Astrocyte of the spinal cord (primary cell): ENCODE measurements at places on chromosomes 3 and 15.

DNA sequence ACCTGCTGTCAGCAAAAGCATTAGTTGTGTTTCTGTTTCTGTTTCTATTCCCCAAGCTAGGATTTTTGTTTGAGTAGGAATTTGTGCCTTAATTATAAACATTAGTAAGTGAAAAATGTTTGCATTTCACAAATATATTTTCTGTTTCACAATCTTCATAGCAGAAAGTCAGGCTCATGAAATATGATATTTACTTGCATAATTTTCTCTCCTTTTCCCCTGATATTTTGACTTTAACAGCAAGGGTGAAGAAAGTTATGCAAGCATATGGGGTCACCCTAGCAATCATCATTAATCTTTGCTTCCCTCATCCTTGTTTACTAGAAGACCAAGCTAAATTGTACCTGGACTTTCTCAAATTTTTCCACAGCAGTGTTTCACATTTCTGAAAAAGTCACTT is 140.3 kb upstream of the SEMA6D start:
- DNase-seq = no peak

DNA sequence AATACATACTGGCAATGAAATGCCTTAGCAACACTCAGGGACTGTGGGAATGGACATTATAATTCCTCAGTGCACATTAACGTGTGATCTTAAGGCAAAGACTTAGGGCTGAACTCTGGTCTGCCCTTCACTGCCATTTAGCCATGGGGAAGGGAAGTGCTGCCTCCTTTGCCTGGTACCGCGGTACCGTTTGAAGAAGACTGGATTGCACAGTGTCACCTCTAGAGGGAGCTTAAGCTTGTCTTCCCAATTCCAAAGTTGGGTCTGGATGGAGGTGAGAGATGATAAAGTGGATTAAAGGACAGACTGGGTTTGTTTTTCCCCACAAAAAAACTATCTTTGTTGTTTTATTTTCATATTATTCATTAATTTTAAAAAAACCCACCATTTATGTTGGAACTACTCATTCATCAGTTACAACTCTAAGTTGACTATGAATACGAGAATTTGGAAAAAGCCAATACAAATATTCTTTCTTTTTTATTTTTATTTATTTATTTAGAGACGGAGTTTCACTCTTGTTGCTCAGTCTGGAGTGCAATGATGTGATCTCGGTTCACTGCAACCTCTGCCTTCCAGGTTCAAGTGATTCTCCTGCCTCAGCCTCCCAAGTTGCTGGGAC is 60.0 kb upstream of the SYN2 start:
- DNase-seq = peak; percentile 6

- DNase-seq = no peak
These were observed 149.4 kb upstream of the SLC6A11 start for GRCh38 chr3:10666621-10667020.

GRCh38 chr3:106688464-106688863 is 688.8 kb upstream of the CCDC54 start:
- DNase-seq = peak; percentile 79

GRCh38 chr15:29773816-29774215 is 48.5 kb downstream of the TJP1 start:
- peak; percentile 36 for DNase-seq

DNA sequence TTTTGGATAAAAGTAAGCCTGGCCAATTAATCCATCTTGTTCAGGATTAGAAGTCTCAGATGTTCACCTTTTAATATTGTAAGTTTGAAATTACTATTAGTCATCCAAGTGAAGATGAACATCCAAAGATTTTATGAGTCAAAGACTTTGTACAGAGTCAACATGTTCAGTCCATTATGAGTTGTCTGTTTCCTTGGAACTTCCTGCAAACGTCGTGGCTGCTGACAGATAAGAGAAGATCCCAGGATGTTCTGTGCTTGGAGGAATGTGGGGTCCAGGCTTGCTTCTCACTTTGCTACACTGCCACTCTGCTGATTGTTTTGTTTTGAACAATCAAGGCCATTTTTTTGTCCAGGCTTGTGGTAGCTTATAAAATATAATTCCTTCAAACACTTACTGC is 74.3 kb upstream of the SLCO2A1 start:
- no peak for DNase-seq

DNA sequence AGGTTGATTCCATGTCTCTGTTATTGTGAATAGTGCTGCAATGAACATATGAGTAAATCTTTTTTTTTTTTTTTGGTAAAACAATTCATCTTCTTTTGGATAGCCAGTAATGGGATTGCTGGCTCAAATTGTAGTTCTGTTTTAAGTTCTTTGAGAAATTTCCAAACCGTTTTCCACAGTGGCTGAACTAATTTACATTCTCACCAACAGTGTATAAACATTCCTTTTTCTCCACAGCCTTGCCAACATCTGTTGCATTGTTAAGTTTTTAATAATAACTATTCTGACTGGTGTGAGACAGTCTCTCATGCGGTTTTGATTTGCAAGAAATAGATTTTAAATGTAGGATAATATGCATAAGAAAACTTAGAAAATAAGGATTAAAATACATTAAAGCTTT is 279.0 kb upstream of the EPHA3 start:
- no peak for DNase-seq

- no peak for DNase-seq
These were observed 43.9 kb downstream of the CDAN1 start for GRCh38 chr15:42692997-42693396.

GRCh38 chr3:124386996-124387595 is 343.2 kb upstream of the UMPS start:
- DNase-seq = no peak

DNA sequence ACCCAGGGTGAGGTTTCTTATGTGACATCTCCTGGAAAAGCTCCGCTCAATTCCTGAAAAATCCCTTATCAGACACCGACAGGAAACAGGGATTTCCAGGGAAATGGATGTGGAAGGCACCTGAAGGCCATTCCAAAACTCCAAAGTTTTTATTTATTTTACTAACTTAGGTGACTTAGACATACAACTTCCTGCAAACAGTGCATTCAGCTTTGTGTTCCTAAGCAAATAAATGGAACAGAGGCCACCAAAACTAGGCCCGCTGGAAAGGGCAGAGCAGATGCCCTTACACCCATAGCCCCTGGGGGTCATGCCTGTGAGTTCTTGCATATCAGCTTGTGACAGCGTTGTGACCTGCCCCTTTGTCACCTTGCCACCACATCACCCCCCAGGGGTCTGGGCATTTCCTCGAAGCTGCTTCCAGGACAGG is 239.4 kb downstream of the XXYLT1 start:
- DNase-seq = no peak

- no peak for DNase-seq
These were observed 120.5 kb downstream of the SLMAP start for GRCh38 chr3:57876632-57877031.

DNA sequence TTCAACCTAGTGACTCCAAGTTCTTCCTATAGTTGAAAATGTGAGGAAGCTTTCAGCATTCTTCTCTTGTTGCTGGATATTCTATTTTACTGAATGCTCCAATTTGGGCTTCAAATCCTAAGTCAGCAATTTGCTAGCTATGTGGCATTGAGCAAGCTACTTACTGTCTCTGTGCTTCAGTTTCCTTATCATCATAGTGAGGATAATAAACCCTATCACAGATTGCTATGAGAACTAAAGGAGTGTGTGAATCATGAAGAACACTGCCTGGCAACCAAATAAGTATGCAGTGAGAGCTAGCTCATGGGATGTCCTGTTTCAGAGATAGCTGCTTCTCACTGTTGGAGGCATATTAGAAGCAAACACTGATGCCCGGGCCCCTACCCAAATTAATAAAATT is 163.8 kb upstream of the CDIN1 start:
- DNase-seq = peak; percentile 52

GRCh38 chr3:107414325-107414964 is 37.2 kb downstream of the CCDC54 start:
- no peak for DNase-seq

DNA sequence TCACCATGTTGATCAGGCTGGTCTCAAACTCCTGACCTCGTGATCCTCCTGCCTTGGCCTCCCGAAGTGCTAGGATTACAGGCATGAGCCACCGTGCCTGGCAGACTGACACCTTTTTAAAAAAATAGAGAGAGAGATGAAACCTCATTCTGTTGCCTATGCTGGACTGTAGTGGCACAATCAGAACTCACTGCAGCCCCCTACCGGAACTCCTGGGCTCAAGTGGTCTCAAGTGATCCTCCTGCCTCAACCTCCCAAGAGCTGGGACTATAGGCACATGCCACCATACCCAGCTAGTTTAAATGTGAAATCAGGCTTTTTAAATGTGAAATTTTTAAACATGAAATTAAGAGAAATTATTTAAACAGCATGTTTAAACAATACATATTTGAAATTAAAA is 265.2 kb upstream of the UBE2E1 start:
- no peak for DNase-seq

DNA sequence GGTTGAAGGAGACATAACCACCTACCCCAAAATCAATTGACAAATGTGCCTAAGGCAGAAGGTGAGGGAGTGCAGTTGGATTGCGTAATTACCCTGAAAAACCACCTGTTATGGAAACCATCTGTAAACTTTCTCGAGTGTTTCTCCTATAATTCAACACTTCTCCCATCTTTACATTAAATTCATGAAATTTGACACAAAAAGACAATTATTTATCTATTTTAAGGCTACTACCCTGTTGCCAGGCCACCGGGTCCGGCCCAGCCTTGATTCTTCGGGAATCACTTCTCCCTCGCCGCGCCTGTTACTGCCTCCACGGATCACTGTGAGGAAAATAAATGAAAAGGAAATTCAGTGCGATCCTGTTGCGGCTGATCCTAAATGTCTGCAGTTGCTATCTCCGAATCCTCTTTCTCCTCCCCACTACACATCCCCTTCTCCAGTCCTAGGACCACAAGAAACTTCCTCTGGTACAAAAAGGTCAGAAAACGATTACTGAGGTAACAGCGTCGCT is 646 bp downstream of the IQCB1 start:
- DNase-seq = no peak

GRCh38 chr3:16033889-16034687 is 140.4 kb upstream of the GALNT15 start:
- peak; percentile 48 for DNase-seq

DNA sequence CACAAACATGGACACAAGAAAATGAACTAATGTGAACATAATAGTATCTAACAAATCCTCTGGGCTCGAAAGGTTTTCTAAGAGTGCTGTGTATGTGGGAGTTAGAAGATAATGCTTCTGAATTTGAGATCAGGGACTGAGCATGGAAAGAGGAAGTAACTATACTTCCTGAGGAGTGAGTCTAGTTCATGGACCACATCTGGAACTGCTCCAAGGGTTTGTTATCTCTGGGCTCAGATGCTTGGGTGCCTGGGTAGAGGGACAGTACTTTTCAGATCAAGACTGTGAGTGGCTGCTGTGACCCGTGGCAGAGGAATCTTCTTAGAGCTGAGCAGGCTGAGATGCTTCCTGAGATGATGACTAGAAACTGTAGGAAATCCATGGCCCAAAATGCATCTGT is 28.5 kb downstream of the TBC1D23 start:
- DNase-seq = no peak

- no peak for DNase-seq
These were observed 134.4 kb upstream of the KCNH8 start for GRCh38 chr3:19013879-19014278.

DNA sequence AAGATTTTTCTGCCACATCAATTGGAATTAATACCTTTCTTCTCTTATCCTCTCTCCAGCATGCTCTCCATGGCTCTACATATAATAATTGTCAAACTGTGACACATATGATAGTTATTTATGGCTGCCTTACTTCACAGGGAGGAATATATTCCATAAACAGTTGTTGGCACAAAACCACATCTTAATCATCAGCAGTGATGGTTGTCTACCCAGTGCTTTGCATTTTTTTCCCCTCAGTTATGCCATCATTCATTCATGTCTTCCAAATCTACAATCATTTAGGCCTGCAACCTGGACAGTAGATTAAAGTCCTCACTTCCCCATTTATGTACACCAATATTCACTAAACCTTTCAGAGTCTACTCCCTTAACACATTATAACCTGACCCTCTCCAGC is 107.7 kb downstream of the THRB start:
- no peak for DNase-seq

DNA sequence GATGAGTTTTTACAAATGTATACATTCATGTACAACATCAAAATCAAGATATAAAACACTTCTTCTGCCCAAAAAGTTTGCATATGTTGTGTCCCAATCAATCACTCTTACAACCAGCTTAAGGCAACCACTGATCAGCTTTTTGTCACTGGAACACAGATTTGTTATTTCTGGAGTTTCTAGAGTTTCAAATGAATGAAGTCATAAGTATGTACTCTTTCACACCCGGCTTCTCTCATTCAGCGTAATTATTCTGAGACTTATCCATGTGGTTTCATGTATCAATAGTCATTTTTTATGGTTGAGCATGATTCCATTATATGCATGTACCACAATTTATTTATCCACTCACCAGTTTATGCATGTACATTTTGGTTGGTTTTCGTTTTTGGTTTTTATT is 53.0 kb upstream of the CORO2B start:
- DNase-seq = no peak

DNA sequence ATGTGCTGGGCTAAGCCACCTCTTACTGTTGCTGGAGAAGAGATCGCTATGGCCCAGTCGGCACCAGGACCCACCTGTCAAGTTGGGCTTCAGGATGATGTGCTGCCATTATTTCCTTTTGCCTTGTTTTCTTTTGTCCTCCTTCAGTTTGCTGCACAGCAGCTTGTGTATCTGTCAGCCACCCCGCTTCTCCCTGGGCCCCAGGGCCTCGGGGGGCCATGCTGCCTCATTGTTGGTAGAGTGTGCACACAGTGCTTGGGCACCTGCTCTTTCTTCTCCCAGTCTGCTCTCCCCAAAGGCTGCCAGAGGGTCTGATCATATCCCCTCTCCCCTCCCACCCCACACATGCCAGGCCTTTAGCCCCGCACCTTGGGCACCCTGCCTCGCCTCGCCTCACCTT is 185.5 kb upstream of the ATP10A start:
- DNase-seq = no peak

DNA sequence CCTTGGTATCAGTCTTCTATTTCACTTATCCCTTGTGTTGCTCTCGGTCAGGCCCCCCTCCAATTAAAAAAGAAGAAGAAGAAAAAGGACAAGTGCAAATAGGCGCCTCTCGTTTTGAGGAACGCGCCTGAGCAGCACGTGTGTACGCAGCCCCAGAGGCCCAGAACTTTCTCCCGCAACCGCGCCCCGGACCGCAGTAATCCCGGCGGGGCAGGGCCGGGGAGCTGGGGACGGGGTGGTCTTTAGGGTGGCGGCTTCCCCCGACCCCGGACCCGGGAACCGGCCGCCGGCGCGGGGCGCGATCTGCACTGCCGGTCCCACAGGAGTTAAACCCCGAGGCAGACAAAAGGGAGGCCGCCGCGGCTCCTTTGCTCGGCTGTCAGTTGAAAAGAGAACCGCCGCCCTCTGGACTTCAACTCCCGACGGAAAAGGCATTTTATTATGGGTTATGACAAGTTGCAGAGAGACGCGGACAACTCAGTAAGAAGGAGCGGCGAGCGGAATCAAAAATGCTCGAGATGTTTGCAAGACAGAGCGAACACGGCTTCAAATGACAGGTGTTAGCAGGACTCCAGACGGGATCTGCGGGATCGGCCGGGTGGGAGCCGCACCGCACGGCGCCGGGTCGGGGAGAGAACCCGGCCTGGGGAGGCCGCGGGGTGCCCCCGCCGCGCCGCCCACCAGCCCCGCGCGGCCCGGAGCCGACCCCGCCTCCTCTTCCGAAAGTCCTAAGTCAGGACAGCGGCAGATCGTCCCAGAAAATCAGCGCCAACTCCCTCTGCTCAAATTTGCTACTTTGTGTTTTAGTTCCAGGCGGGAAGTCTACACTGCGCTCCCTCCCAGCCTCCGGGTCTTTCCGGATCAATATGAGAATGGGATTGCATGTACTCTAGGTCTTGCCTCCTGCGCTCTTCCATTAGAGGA is 79.0 kb downstream of the NR2F2 start:
- no peak for DNase-seq
